ENCODE measurements at places on chromosomes 7 and 10.

DNA sequence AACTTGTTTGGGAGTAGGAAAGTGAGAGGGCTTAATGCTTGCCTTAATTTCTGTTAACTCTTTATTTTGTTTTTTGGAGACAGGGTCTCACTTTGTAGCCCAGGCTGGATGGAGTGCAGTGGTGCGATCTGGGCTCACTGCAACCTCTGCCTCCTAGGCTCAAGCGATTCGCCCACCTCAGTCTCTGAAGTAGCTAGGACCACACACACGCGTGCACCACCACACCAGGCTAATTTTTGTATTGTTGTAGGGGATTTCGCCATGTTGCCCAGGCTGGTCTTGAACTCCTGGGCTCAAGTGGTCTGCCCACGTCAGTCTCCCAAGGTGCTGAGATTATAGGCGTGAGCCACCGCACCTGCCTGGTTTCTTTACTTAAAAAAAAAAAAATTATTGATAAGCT, 1.9 kb downstream of the PPP2R2D start:
- DNase-seq: no peak

- DNase-seq: no peak
Measured at GRCh38 chr7:7237201-7237977, 55.0 kb downstream of the C1GALT1 start.

DNA sequence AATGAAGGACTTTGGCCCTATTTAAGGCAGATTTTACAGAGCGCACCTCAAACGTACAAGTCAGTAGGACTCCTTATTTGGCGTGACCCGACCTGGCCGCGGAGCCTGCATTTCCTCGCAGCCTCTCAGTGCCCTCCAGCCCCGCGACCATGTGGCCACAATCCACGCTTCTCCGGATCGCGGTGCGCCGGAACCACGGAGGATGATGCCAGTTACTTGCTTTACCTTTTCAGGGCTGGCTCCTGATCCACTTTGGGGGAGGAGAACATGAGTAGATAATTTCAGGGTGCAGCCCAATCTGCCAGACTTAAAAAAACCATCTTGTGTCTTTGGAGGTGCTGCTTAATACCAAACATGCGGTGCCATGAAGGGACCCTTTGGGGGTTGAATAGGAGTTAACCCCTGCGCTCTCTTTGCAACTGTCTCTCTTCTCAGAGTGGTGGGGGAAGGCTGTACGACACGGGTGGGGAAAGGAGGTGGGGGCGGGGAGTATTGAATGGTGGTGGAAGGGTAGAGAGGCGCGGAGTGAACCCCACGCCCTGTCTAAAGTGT, 1.5 kb downstream of the FRAT1 start:
- DNase-seq: no peak

DNA sequence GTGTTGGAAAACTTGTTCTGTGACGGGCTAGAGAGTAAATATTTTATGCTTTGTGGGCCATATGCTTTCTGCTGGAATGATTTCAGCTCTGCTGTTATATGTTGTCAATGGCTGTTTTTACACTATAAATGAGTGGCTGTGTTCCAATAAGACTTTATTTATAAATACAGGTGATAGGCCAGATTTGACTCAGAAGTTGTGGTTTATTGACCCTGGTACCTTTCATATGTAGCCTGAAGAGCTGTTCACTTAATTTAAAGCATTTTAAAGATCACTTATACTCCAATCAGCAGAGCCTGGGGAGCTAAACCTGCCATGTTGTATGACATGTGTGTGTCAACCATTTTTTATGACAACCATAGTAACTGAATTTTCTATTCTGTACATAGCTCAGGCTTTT, 9.1 kb upstream of the SSBP1 start:
- no peak for DNase-seq

- peak; percentile 47 for DNase-seq
Measured at GRCh38 chr10:96565774-96566173, 21.0 kb downstream of the TM9SF3 start.

- no peak for DNase-seq
Measured at GRCh38 chr7:69941077-69941651, 342.9 kb downstream of the AUTS2 start.

DNA sequence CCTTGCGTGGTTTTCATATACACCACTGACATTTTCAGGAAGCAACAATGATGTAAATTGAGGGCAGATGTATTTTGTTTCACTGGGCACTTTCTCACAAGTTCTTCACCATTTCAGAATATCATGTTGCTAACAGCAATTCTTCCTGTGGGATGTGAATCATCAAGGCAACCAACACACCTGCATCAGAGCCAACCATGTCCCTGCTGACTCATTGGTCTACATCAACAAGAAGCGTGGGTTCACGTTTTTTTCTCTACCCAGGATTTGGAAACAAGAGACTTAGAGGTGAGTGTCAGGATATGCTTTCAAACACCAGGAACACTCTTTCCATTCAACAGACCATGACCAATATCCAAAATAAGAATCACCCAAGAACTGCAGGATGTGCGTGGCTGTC, 203.9 kb downstream of the TEX36 start:
- DNase-seq: no peak

DNA sequence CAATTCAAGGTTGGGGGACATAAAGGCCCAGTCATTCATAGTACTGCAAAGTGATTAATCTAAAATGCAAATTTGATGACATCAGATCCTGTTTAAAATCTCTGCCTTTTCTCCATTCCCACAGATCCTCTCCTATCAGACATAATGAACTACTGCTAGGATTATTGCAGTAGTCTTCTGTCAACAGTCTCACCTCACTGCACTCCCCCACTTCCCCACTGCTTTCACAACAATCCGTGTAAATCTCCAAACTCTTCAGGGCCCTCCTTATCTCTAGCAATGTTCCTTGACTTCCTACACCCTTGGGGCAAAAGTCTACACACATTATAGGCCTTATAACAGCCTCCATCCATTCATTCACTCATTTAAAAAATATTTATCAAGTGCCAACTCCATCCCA, 112.4 kb downstream of the KBTBD2 start:
- no peak for DNase-seq

- DNase-seq: no peak
Measured at GRCh38 chr7:31873816-31874597, 187.0 kb downstream of the PPP1R17 start.

DNA sequence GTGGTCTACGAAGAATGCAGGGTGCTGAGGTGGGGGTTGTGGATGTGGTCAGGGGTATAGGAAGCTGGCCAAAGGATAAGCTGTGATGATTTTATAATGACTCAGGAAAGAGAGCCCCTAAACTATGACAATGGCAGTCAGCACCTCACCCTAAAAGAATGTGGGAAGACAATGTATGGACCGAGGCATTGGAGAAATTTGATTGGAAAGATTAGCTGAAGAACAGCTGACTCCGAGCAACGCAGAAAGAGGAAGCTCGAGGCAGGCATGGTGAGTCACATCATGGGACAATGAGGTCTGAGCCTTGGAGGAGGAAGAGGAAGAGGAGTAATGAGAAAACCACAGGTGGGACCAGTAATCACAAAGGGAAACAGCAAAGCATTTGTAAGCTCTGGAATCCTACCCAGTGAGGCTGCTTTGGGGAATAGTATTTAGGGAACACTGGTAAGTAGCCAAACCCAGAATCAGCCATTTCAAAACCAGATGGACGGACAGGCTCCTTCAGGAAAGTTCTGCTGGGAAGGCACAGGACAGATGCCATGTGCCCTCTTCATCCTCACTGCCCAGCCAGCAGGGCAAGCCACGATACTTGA, 295.4 kb downstream of the PRPF18 start:
- peak; percentile 96 for DNase-seq

- no peak for DNase-seq
Measured at GRCh38 chr7:51619880-51620279, 303.3 kb upstream of the COBL start.

DNA sequence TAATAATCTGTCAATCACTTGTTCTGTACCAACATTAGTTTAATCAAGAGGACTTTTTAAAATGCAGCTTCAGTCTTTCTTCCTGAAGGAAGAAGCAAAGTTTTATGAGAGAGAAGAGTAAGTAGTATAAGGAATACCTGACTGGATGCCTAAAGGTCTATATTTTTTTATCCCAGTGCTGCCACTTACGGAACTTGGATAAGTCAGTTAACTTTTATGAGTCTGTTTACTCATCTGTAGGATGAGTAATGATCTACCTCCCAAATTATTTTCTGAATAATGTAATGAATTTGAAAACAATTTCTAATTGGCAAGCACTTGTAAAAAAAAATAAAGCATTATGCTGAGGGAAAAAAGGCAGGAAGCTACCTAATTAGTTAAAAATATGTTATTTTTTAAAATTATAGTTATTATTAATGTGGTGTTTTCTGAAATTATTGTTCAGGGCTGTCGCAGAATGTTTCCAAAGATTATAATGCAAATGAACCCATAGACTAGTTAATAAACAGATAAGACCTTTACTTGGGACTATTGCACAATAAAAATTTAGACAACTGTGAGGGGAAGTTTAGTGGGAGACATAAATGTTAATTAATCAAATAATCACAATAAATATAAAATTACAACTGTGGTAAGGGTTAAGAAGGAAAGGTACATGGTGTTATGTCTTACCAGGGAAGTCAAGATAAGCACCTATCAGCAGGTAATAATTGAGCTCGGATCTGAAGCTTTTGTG, 24.6 kb downstream of the SLK start:
- DNase-seq: no peak

DNA sequence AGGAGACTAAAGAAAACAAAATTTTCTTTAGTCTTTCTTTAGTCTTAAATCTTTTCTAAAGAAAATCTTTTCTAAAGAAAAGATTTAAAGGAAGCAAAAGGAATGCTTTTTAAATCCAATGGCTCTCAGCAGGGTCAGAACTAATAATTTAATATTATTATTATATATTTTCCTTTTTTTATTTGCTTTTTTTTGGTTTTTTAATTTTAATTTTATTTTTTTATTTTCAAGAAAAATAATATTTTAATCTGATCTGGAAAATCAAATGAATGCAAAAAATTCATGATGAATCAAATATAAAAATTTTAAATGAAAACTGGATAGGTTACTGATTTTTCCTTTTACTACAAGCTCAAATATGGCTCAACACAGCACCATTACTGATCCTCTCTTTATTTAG, 70.7 kb upstream of the HECW1 start:
- DNase-seq: no peak

- peak; percentile 16 for DNase-seq
Measured at GRCh38 chr10:27747096-27747451, 1.5 kb upstream of the MKX start.

- no peak for DNase-seq
Measured at GRCh38 chr7:27554826-27555225, 107.9 kb downstream of the HIBADH start.

DNA sequence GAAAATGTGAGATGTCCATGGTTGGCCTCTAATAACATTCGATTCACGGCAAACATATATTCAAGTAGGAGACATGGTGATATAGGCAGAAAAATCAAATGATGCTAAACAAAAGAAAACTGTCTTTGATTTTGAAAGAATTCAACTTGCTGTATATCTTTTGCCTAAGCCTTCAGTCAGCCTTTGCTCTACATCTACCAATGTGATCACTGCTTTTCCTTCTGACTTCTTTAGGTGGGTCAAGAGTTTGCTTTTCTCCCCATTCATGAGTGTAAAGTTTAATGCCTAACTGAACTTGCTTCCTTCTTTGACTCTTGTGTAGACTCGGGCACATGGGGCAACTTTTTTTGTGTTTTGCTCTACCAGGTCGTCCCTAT, 417 bp upstream of the HIF1AN start:
- no peak for DNase-seq

DNA sequence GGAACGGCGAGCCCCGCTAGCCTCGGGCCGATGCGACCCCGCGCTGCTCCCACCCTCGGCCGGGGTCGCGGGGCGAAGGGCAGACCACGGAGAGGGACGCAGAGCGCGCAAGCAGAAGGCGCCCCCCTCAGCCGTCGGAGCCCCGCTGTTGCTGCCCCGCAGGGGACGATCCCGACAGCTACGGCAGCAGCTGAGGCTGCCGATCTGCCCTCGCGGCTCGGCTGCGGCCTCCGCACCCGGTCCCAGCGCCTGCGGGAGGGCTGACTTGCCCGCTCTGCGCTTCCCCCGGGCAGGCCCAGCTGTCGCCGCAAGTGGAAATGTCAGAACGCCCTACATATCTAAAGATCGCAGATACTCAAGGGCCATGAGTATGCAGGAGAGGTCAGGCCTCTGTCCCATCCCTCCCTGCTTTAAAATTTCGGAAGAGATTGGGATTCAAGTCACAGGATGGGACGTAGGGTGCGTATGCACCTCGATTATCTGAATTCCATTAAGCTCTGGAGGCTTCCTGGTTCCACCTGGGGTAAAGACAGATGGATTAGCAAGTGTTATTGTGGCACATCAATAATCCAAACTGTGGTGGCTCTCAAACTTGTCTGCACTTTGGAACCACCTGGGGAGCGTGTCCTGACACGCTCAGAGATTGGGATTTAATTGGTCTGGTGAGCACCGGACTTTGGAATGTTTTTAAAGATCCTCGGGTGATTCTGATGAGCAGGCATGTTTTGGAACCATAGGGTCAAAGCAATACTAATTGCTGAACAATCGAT, at the start of gene CRPPA:
Gene CRPPA (minus strand): TSS at position 206 of the 770 bp plus-strand sequence. CDS start 216 bp downstream, outside the sequence.
- DNase-seq: peak; percentile 54

- no peak for DNase-seq
Measured at GRCh38 chr10:100043344-100043743, 33.6 kb upstream of the DNMBP start.

DNA sequence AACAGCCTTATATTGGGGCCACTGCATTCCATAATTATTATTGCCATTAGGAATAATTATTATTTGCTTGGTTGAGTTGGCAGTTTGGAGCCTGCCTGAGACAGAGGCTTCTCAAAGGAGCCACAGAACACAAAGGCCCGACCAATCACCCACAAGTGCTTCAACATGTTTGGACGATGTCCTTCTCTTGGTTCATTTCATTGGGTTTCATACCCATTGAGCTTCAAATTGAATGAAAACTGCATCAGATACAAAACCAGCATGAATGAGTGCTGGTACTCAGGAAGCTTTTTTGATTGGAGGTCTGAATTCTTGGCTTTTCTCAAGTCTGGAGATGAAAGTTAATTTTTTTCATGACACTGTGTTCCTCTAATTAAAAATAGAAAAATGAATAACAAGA, 168.3 kb downstream of the CREB5 start:
- DNase-seq: no peak

GRCh38 chr7:121638286-121638685, 234.7 kb upstream of the PTPRZ1 start:
- DNase-seq: no peak

GRCh38 chr10:119675483-119676170, 24.4 kb downstream of the BAG3 start:
- no peak for DNase-seq

DNA sequence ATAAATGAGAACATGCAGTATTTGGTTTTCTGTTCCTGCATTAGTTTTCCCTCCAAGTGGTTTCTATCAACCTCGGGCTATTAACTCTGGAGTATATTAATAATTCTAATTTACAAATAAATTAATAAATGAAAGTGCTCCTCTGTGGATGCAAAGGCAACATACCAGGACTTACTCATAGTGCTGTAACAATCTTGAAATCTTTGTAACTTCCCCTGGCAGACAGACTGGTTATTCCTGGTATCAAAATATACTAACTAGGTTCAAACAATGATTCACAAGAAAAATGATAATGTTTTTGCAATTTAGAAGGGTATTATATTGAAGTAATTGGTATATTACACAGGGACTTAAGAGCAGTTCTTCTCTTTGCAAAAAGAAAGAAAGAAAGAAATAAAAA, 177.2 kb downstream of the FANK1 start:
- peak; percentile 55 for DNase-seq

GRCh38 chr7:103993551-103993950, 4.1 kb upstream of the RELN start:
- no peak for DNase-seq

GRCh38 chr10:24000271-24000813, 208.6 kb upstream of the KIAA1217 start:
- DNase-seq: no peak
